ENCODE measurements at places on chromosomes 2 and 18.

DNA sequence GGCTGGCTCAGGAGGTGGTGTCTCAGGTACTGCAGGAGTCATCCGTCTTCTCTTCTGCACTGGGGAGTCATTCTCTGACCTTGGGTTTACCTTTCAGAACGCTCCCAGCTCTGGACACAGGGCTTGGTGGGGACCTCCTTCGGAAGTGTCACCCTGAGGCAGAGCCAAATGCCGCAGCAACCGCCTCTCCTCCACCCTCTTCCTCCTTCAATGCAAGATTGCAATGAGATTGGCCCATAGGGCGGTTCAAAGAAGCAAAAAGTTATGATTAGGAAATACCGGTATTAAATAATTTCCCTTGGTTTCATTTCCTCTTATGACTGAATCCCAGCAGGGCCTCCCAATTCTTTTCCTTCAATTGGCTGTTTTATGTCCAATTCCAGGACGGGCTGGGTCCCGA lies 178.8 kb downstream of the ACKR3 start:
- no peak for DNase-seq

- no peak for DNase-seq
Measured at GRCh38 chr2:235116885-235117492, 165.2 kb downstream of the SH3BP4 start.

DNA sequence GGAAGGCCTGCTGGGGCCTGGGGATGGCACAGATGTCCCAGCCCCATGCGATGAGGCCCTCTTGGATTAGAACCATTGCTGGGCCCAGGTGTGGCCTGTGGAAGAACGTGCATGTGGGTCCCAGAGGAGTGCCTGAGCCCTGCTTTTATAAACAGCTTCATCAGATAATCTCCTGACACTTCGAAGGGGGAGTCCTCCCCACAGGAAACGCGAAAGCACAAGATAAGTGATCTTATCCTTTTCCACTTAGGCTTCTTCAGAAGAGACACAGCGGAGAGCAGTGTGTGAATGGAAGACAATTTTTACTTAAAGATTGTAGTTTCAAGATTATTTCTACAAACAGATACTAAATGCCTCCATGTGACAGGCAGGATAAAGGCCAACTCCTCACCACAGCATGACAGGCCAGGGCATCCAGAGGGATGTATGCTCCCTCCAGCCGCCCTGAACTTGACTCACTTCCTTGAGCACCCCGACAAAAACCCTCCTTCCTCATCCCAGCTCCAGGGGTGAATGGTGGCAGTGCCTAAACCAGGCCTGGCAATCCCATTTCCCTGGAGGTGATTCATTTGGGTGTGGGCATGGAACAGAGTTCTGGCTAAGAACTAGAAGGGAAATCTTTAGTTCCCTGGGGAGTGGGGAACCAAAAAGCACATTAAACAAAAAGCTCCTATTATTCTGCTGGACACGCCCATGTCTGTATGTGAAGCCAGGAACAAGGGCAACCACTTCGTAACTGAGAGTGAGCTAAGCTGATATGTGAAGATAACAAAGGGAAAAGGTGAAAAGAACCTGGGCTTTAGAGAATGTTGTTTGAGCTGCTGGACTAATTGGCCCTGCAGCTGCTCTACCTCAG lies 56.2 kb upstream of the TMEM163 start:
- no peak for DNase-seq

GRCh38 chr2:199663157-199663556 lies 187.8 kb downstream of the FTCDNL1 start:
- no peak for DNase-seq

DNA sequence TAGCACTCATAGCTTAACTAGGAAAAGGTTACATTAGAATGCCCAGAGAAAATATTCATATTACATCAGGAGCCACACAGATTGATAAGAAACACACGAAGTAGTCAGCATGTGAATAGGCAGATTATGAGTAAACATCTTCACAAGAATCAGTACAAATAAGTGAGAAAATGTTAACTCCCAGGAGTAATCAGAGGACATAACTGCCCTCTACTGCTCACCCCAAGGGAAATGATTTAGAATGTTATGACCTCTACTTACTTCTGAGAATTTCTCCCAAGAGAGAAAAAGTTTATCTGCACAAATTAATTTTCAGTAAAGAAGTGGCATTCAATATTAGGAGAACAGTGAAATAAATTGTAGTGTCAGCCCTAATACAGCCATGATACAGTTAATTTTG lies 39.1 kb upstream of the ACKR3 start:
- DNase-seq: no peak

DNA sequence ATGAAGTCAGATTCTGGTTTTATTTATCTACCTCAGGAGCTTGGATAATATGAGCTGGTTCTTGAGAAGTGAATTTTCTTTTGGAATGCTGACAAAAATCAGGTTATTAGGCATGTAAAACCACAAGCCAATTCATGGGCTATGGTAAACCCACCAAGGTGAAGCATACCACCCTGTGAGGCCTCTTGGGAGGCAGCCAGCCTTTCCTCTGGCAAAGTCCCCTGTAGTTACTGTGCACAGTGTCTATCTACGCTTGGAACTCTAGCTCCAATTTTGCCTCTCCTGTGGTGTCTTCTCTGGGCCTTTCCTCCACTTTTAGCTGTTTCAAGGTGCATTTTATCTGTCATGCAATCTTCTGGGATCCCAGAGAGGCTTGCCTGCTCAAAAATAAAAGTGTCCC lies 242.7 kb upstream of the ZSWIM2 start:
- DNase-seq: no peak

GRCh38 chr2:34825686-34826085 lies 1226.6 kb upstream of the FAM98A start:
- DNase-seq: no peak

- no peak for DNase-seq
Measured at GRCh38 chr18:11831921-11832320, 19.3 kb upstream of the CHMP1B start.

GRCh38 chr2:67313536-67313935 lies 83.6 kb upstream of the ETAA1 start:
- no peak for DNase-seq

GRCh38 chr2:119407430-119408220 lies 24.0 kb upstream of the TMEM37 start:
- no peak for DNase-seq

Data from activated CD8-positive, alpha-beta memory T cell treated with anti-CD3 and anti-CD28 coated beads for 1 hour (primary cell).